Activated T-cell treated with anti-CD3 and anti-CD28 coated beads, Interleukin-2, amount 50 U/mL, for 72 hours (primary cell): ENCODE measurements at places on chromosomes 12 and 14.

DNA sequence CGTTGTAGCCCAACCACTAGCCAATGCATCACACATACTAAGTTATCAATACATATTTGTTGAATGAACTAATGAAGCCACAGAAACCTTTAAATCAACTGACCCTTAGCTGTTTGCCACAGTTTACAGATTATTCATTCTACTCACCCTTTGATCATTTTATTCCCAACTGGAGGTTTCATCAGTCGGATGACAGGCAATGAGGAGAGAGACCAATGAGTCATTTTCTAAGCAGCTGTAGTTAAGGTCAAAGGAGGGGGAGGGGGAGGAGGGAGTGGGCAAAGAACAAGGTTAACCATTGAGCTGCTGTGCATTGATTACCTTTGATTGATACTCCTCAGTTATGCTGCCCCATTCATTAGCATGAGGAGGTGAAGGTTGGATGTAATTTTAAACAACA, 469.5 kb downstream of the VRK1 start:
- no peak overlapping the region for H3K27ac ChIP-seq
- H3K36me3 ChIP-seq, result no peaks in the 10 kb centered on the region
- H3K4me3 ChIP-seq, result no peak overlapping the region

DNA sequence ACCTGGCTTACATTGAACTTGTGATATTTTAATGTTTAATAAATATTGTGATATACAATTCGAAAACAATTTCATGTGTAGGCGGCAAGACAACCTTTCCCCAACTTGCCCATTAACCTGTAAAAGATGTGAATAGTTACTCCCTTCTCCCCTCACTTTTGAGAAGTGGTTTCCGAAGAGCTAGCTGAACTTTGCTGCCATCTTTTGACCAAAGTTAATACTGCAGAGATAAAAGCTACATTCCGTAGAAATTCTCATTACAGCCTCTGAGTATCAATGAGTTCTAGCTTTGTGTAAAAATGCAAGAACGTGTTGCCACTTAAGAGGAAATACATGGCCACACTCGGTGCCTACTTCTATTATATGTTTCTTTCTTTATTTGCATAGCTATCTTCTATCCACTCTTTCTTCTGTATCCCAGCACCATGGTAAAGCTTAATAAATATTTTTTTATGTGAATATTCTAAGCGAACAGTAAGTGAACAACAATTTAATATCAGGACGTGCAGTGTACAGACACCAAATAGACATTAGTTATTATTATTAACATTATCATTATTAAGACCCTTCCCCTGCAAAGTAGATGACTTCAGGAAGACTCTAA, 105.1 kb upstream of the TMEM260 start:
- no peaks in the 10 kb centered on the region for H3K4me1 ChIP-seq
- H3K4me3 ChIP-seq, result no peak overlapping the region
- H3K27me3 ChIP-seq, result peaks cover 6% of the 10 kb centered on the region
- no peak overlapping the region for H3K27ac ChIP-seq
- DNase-seq, result peak; percentile 13

GRCh38 chr12:27289414-27289813, 43.2 kb upstream of the BMAL2 start:
- DNase-seq, result no peak
- H3K27me3 ChIP-seq, result no peaks in the 10 kb centered on the region
- H3K36me3 ChIP-seq, result no peaks in the 10 kb centered on the region

GRCh38 chr14:70278281-70278680, 81.2 kb downstream of the COX16 start:
- H3K27me3 ChIP-seq, result peaks cover 5% of the 10 kb centered on the region
- H3K27ac ChIP-seq, result no peak overlapping the region
- no peaks in the 10 kb centered on the region for H3K4me1 ChIP-seq
- DNase-seq, result no peak
- H3K4me3 ChIP-seq, result no peak overlapping the region

GRCh38 chr12:110869026-110869425, 22.2 kb downstream of the CCDC63 start:
- no peak overlapping the region for H3K27ac ChIP-seq
- no peak for DNase-seq
- no peaks in the 10 kb centered on the region for H3K4me1 ChIP-seq
- H3K4me3 ChIP-seq, result no peak overlapping the region

- no peak overlapping the region for H3K4me3 ChIP-seq
- H3K27ac ChIP-seq, result no peak overlapping the region
- no peaks in the 10 kb centered on the region for H3K36me3 ChIP-seq
- no peaks in the 10 kb centered on the region for H3K27me3 ChIP-seq
- no peak for DNase-seq
Measured at GRCh38 chr12:63919756-63920155, 75.3 kb downstream of the SRGAP1 start.
